ENCODE measurements at places on chromosomes 12 and 14.

- no peak for DNase-seq
Measured at GRCh38 chr12:112168561-112168971, 43.2 kb downstream of the TRAFD1 start.

- DNase-seq = no peak
Measured at GRCh38 chr14:32171469-32171868, 30.4 kb upstream of the RNU6-7 start.

DNA sequence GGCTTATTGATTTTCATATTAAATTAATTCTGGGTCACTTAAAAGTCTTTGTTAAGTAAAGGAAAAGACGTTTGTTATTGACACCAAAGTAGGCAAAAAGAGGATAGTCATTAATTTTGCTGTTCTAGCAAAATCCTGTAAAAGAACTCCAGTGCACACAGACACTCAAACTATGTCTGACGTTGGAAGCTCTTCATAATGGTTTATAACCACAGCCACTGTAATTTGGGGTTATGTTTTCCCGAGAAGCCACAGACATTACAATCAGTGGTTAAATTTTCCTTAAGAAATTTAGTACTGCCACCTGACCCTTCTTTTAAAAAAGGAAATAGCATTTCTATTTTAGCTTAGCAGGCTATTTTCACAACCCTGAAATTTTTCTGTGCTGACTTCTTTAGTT lies 267.5 kb downstream of the CCDC91 start:
- no peak for DNase-seq

GRCh38 chr12:42660968-42661937 lies 71.7 kb upstream of the PRICKLE1 start:
- DNase-seq = no peak

- no peak for DNase-seq
Measured at GRCh38 chr14:80055226-80055625, 156.1 kb downstream of the DIO2 start.

- no peak for DNase-seq
Measured at GRCh38 chr12:113889891-113890581, 76.1 kb downstream of the RBM19 start.
